ENCODE measurements at places on chromosomes 7 and 10.

DNA sequence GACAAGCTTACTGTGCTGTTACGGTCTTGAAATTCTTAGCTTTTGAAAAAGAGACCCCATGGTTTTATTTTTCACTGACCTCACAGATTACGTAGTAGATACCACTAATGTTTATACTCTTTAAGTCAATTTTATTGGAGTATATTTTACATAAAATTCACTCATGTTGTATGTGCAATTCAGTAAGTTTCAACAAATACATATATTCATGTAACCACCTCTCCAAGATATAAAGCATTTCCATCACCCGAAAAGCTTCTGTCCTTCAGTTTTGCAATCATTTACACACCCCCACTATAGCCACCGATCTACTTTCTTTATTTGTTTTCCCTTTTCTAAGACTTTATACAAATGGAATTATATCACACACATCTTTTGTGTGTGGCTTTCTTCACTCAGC lies 199.2 kb downstream of the PHF14 start:
- DNase-seq: no peak

GRCh38 chr10:80205477-80206276 lies at the start of gene ANXA11:
Gene ANXA11 (minus strand): TSS chr10:80205537. CDS start chr10:80172861, 32,676 bp downstream.
- no peak for DNase-seq

DNA sequence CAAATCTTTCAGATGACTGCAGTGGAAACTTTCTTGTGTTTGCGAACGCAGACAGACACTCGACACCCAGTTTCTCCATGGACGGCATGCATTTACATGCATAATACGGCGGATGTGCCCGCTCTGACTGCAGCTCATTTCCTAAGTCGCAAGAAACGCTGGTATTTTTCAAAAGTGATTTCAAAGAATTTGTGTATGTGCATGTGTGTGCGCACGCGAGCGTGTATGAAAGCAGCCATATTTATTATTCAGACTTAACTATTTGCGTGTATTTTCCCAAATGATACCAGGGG lies 436.5 kb upstream of the MGMT start:
- no peak for DNase-seq

GRCh38 chr10:29635711-29636144 lies 957 bp upstream of the SVIL start:
- DNase-seq: no peak

DNA sequence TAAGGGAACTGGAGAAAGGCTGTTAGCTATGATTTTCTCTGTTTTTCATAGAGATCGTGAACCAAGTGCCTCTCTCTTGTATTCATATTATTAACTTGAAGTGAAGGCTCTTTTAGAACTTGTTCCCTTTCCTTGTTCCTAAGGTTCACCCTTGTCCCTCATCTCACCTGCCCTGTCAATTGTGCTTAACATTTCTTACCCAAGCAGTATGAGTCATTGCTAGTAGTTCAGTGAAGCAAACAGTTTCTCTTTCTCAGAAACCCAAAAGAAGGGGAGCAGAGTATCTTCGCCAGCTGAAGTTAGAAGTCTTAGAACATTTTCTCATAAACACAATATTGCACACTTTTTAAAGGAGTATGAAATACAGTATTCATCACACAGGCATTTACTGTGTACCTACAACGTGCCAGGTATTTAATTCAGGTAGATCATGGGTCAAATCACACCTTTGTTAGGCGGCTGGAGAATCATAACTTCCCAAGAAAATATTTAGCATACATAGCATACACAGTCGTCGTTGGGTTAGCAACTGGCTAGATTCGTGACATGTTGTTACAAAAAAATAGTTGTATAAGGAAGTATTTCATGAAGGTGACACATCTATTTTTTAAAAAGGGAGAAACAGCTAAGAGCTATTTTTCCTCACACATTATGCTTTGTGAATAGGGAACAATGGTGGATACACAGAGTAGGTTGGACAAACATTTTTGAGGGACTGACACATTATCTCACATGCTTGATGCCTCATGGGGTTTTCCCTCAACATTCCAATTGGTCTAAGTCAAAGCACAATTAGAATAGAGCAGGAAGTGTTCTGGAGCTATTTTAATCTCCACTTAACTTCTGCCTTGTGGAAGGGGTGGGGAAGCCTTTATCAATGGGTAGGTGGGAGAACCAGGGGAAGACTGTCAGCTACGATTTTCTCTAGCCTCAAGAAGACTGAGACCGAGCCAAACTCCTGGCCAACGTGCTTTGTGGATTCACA lies 13.2 kb downstream of the HDAC9 start:
- no peak for DNase-seq

- no peak for DNase-seq
Measured at GRCh38 chr7:94650147-94651051, 5.5 kb downstream of the SGCE start.

DNA sequence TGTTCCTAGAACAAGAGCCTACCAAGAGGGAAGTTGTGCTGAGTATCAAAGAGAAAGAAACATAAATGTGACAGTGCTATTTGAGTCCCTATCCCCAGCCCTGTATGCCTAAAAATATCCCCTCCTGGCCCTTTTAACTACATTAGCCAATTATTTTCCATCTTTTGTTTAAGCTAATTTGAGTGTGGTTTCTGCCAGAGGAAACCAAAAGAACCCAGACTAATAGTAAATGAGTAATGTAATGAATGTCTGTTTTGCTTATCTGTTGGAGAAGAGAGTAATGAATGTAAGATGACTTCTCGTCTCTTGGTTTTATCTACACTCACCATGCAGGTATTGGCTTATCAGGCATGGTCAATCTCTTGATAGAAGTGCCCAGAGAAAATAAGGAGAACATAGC lies 134.4 kb upstream of the CDK1 start:
- no peak for DNase-seq

- no peak for DNase-seq
Measured at GRCh38 chr7:102953406-102953805, 40.6 kb downstream of the LRRC17 start.

GRCh38 chr10:116632596-116633215 lies 12.0 kb downstream of the PNLIPRP2 start:
- DNase-seq: no peak

- no peak for DNase-seq
Measured at GRCh38 chr10:79142522-79143309, 74.0 kb downstream of the ZMIZ1 start.

GRCh38 chr7:155449008-155449868 lies 8.7 kb upstream of the EN2 start:
- no peak for DNase-seq

- DNase-seq: no peak
Measured at GRCh38 chr7:131320603-131321002, 7.1 kb upstream of the MKLN1 start.

GRCh38 chr10:11019724-11020547 lies 2.3 kb downstream of the CELF2 start:
- DNase-seq: no peak

GRCh38 chr10:69337296-69338132 lies 59.2 kb downstream of the HK1 start:
- DNase-seq: peak; percentile 59

DNA sequence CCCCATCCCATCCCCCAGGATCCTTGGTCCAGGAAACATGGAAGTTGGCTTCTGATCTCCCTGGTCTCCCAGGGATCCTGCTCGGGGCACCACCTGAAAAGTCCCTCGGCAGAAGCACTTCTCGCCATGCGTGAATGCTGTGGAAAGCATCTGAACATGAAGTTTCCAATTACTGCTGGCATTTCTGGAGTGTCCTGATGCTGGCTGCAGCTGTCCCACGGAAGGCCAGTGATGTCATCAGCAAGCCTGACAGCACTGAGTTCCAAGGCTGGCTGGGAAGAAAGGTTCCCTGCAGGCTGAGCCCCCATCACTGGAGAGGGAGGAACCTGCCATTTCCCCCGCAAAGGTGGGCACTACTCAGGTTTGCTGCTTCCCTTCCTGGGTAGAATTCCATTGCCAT lies 71.4 kb downstream of the KCNMA1 start:
- no peak for DNase-seq

- DNase-seq: no peak
Measured at GRCh38 chr10:49830846-49831245, 68.7 kb upstream of the OGDHL start.

GRCh38 chr7:2146676-2147472 lies 85.9 kb downstream of the MAD1L1 start:
- no peak for DNase-seq

DNA sequence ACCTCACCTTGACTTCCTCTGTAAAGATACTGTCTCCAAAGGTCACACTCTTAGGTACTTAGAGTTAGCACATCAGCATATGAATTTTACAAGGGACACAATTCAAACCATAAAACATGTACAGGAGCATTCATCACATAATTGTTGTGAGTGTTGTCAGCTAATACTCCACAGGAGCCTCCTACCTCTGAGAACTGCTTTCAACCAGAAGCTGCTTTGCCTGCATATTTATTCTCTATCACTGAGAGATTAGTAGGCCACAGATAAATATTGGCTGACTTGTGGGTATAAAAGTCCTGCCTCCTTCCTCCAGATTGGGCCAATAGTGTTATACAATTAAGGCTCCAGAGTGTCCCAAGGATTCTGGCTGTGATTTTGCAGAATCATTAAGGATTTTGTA lies 1207.0 kb downstream of the XPNPEP1 start:
- DNase-seq: no peak

DNA sequence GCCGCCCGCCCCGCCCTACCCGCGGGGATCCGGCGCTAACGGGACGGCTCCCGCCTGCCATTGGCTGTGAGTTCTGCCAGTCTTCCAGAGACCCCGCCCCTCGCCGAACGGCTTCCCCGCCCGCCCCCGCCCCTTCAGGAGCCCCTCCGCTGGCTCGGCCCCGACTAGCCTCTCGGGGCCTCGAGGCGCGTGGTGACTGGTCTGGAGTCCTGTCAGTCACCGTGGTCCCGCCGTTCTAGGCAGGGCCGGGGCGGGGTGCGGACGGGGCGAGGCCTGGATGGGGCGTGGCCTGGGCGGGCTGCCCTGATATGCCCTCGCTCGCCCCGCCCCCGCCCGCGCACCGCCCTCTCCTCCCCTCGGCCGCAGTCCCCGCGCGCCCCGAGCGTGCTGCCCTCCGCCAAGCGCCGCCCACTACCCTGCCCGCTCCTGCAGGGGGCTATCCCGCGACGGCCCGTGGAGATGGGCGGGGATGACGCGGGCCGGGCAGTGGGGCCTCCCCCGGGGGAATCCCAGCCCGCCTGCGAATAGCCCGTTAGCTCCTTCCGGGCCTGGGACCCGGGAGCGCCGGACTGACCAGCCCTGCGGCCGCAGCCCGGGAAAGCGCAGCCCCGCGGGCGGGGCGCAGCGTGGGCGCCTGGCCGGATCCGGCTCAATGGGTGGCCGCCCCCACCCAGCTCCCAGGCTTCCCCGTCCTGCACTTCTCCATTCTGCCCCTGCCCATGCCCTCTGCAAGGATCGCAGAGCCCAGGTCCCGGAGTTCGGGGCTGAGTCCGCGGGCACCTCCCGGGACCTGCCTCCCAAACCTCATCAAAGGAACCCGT lies 444 bp upstream of the HIP1 start:
- peak; percentile 62 for DNase-seq

DNA sequence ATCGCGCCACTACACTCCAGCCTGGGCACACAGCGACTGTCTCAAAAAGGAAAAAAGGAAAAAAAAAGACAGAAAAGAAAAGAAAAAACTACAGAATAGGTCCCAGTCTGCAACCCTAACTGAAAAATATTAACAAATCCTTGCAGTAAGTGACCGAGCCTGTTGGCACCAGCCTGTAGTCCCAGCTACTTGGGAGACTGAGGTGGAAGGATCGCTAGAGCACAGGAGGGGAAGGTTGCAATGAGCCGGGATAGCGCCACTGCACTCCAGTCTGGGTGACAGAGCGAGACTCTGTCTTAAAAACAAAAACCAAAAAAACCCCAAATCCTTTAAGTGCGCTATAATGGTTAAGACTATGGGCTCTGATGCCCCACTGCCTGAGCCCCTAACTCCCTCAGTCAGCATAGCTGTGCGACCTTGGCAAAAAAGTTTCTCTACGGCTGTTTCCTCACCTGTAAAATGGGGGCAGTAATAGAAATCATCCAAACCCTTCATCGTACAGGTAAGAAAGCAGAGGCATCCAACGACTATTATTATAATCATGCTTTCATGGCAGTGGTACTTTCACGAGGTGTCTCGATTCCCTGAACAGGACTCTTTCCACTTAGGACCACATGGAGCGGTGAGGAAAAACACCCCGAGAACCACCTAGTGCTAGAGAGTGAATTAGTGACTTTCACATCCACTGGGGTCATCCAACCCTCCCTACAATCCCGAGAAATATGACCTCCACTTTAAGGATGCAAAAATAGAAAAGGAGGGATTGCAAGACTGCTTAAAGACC lies 755 bp downstream of the TOMM7 start:
- DNase-seq: no peak

- no peak for DNase-seq
Measured at GRCh38 chr7:83799333-83799732, 150.4 kb upstream of the SEMA3E start.

DNA sequence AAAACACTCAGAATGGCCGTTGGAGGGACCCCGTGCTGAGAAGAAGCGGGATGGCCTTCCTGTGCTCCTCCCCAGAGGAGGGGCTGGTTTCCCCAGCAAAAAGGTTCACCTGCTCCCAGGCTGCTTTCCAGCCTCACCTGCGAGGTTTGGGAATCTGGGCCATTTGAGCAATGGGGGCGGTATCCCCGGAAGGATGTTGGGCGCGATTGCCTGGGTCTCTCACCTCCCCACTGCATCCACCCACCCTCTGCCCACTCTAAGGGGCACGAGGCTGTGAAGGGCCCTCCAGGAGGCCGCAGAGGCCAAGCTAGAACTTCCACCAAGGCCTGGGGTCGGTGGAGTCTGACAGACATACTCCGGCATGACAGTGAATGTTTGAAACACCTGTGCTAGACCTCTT lies 147.6 kb downstream of the PAXIP1 start:
- no peak for DNase-seq

- no peak for DNase-seq
Measured at GRCh38 chr10:95544783-95545500, 16.2 kb downstream of the SORBS1 start.

DNA sequence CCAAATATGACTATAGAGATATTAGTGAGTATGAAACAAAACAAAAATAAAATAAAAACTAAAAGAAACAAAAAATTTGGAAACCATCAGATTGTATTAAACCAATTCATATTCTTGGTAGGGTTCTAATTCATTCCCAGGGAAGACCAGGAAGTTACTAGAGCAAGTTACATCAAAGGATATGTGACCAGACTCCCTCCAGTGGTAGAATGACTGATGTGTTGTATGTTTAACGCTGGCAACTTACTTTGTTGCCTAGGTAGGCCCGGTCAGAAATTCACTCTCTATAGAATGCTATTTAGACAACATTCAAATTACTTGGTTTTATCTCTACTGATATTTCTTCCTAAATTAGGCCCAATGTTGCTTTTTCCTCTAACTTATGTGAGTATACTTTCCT lies 5.2 kb downstream of the PHYHIPL start:
- DNase-seq: peak; percentile 56

GRCh38 chr10:12350925-12351324 lies 1.6 kb downstream of the CAMK1D start:
- DNase-seq: no peak

DNA sequence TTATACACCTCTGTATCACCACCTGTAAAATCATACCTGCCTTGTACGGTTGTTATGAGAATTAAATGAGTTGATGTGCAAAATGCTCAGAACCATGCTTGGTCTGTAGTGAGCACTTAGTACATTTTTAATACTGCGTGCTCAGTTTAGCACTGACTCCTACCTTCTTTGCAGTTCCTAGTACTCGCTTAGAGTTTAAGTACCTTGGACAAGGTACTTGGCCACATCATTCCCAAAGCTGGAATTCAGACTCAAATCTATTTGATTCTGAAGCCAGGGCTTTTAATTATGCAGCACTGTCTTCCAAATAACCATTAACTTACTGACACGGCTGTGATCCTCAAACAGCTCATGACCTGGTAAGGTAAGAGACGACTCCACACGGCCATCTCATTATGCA lies 100.0 kb upstream of the AGK start:
- no peak for DNase-seq

GRCh38 chr7:15399441-15399840 lies 162.4 kb downstream of the AGMO start:
- no peak for DNase-seq
